Stimulated activated CD4-positive, alpha-beta T cell treated with anti-CD3 and anti-CD28 coated beads, TNF-alpha, amount 100 ng/mL, for 48 hours (primary cell): ENCODE measurements at places on chromosomes 7 and 10.

DNA sequence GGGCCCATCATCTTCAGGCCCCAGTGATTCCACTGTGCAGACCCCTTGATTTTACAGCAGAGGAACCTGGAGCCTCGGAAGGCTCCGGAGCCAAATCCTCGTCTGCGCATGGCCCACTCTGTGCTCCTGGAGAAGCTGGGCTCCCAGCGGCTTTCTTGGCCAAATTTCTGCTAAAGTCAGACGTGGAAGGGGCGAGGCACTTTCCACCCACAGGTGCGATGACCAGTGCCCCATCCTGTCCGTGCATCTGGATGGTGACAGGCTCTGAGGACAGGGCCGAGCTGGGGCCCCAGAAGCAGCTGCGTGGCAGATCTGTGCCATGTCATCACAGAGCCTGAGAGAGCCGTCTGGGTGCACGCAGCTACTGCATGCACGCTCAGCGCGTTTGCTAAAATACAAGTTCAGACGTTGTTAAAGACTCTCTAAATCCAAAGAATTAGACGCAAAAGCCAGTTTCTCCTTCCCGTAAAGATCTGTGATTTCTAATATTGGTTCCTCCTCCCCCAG lies 57.2 kb downstream of the JAKMIP3 start:
- DNase-seq, result no peak

DNA sequence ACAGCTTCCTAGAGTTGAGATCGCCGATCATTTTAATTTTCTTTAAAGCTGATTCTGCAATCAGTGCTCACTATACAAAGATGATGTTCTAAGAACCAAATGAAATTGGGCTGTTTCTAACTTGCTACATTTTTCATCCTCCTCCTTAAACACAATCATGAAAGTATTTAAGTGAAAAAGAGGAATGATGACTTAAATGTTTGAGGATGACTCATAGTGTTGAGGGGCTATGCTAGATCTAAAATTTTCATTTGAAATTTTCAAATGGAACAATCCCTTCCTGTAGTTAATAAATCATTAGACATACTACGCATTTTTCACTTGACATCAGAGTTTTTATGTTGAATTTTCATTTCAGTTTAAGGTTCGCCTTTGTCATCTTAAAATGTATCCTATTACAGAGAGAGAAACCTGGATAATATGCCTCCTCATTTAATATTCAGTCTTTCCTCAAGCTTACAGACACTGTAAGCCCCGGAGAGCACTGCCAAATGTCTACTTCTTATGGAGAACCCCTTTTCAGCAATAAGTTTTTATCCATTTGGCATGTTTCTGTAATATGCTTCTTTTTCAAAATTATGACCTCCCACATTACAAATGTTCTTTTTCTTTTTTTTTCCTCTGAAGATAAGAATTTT lies 499.6 kb downstream of the MAGI2 start:
- DNase-seq, result no peak

DNA sequence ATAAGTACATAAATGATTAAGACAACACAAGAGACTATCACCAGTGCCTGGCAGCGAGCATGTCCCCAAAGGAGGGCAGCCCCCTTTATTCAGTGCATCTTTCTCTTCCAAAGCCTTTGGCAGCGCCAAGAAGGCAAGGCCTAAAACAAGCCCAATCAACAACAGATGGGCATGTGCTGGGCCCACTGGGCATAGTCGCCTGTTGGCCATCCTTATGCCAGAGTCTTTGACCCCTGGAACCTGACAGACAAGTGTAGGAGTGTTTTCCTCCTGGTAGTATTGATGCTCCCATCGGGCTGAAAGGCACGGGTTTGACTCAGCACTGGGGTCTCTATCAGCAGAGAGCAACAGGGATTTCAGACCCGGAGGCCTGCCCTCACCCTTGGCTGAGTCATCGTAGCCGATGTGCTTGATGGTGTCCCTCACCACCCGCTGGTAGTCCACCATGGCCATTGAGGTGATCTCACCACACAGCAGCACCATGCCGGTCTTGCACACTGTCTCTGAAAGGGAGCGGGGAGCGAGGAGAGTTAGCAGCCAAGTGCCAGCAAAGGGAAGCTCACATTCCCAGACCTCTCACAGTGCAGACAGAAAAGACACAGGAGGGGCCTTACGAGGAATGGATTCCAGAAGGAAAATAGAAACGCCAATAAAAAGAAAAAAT lies 5.8 kb downstream of the MAT1A start:
- DNase-seq, result no peak

DNA sequence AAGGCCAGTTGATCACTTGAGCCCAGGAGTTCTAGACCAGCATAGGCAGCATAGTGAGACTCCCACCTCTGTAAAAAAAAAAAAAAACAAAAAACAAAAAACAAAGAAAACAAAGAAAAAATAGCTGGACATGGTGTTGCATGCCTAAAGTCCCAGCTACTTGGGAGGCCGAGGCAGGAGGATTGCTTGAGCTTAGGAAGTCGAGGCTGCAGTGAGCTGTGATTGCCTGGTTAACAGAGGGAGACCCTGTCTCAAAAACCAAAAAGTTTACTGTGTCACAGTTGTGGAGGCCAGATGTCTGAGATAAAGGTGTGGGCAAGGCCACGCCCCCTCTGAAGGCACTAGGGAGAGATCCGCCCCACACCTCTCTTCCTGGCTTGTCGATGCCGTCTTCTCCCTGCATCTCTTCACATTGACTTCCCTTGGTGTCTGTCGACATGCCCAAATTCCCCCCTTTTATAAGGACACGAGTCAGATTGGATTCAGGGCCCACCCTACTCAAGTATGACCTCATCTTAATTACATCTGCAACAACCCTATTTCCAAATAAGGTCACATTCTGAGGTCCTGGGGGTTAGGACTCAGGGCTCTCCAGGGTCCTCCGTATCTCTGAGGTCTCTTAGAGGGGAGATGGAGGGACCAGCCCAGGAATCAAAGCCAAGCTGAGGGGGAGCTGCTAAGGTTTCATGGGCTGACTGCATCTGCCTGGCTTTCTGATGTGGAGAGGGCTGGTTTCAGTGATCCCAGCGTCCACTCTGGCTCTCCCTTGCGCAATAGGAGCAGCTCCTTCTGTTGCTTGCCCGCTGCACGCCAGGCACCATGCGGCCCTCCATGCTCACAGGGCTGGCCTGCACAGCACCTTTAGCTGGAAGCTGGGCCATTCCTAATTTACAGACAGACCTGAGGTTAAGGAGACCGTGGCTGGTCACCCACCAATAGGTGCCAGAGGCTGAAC lies 23.1 kb downstream of the AGAP3 start:
- no peak for DNase-seq

- DNase-seq, result no peak
Observed at GRCh38 chr10:42830237-42830636, 47.6 kb downstream of the BMS1 start.

DNA sequence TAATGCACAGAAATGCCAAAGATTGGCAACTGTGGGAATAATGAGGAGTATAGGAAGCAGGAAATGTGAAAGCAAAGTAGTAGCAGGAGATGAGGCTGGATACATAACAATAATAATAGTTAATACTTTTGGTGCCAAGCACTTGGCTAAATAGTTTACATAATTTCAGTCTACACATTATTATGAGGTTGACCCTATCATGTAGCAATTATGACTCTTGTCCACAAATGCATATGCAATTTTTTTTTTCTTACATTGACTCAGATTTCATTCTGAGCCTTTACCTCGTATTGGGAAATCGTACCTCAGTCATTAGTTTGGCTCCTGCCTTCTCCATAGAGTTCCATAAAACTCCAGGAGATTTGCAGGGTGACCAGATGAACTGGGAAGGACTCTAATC lies 219.9 kb downstream of the SUGCT start:
- no peak for DNase-seq

DNA sequence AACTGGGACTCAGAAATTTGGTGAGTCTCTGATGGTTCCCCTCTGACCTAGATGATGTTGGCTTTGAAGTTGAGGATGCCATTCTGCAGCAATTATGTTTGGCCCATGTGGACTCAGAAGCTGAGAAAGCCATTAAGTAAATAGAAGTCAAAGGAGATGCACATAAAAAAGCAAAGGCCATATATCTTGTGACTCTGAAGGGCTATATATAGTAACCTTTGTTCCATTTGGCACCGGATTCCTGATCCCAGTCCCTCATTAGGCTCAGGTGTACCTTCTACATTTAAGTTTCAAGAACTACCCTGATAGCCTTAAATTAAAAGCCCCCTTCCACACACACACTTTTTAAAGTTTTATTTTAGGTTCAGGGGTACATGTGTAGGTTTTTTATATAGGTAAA lies 50.0 kb upstream of the PDK4 start:
- no peak for DNase-seq

- no peak for DNase-seq
Observed at GRCh38 chr7:44966731-44967538, 11.9 kb downstream of the MYO1G start.

DNA sequence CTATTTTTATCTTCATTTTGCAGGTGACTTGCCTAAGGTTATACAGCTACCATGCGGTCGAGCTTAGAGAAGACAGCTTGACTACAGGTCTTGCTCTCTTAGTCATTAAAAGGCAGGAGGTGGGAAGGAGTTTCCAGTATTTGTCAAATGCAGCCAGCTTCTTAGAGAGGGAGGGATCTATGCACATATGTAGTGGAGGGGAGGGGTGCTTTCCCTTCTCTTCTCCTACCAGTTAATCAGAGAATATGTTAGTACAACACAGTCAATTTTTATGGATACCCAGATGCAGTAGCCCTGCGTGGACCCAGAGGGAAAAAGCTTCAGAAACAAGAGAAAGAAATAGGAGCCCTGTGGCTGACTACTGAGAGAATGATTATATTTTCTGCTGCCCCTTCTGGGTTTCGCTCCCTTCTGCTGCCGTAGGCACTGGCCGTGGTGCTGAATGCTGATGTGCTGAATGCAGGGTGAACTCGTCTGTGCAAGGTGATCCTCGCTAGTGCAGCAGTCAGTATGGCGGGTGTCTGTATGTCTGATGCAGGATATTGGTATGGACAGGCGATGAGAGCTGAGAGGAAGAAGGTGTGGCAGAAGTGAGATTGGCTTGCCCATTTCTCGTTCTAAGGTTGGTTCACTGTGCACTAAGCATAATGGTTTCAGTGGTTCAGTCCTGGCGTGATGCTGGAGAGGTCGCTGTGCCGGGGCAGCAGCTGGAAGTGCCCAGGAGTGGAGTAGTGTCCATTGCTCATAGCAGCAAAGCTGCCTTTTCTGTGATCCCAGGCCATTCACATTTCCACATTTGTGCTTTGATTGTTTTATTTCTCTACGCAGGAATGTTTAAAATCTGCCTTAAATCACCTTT lies 189.2 kb upstream of the PODXL start:
- DNase-seq, result no peak

- DNase-seq, result no peak
Observed at GRCh38 chr10:12954866-12955265, 46.6 kb downstream of the CCDC3 start.

- no peak for DNase-seq
Observed at GRCh38 chr7:22831602-22832305, 9.1 kb upstream of the TOMM7 start.

DNA sequence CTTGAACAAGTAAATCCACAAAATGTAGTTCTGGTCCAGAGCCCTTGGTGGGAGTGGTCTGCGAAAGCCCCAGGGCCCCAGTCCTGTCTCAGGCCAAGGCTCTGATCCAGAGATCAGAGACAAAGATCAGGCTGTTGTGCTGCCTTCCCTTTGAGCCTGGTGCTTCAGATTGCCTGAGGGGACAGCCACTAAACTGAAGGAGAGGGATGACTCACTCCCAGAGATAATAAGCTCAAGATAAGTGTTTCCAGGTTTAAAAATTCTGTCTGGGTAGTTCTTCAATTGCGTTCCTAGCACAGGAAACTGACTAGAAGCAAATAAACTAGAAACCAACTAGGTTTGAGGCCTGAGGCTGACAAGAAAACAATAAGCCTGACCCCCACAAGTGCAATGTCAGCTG lies 190.2 kb downstream of the RAMP3 start:
- DNase-seq, result no peak

- no peak for DNase-seq
Observed at GRCh38 chr10:60944058-60944909, at the start of gene RHOBTB1. Gene RHOBTB1, minus strand, starts transcription at chr10:60944185. Its CDS starts 32,643 bp downstream, at chr10:60911542.

DNA sequence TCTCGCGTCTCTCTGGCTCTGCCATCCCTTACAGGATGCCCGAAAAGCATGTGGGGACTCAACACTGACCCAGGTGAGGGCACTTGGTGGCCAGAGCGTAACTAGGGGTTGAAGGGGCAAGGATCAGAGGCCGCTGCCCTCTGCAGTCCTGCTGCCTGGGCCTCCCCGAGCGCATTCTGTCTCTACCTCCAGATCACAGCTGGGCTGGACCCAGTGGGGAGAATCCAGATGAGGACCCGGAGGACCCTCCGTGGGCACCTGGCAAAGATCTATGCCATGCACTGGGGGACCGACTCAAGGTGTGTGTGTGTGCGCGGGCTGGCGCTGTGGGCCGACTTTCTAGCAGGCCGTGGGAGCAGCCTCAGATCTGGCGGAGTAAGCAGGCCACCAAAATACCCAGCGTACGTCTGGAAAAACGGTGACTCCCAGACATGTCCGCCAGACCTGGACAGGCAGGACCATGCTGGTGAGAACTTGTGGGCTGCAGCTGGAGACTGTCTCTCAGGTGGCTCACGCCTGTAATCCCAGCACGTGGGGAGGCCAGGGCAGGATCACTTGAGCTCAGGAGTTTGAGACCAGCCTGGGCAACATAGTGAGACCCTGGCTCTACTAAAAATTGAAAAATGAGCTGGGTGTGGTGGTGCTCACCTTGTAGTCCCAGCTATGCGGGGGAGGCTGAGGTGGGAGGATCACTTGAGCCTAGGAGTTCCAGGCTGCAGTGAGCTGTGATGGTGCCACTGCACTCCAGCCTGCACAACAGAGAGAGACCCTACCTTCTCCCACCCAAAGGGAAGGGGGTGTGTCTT lies 3.2 kb downstream of the GNB2 start:
- DNase-seq, result no peak

DNA sequence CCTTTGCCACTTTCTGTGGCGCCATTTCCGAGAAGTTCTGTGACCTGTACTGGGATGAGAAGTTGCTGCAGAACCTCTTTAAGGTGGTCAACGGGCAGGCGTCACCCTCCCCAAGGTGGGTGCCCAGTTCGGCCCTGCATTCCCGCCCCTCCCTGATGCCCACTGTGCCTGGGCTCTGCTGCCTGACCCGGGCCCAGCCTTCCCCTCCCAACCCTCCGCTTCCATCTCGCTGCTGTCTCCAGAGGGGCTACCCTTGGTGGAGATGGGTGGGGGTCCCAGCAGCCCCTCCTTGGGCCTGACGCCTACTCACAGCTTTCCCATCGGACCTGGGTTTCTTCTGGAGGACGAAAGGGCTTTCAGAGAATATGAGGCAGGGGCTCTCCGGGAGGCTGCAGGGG lies 30.5 kb upstream of the UTF1 start:
- no peak for DNase-seq

- no peak for DNase-seq
Observed at GRCh38 chr7:132603220-132603833, 27.1 kb upstream of the PLXNA4 start.

GRCh38 chr7:27133409-27134231 lies 3.1 kb upstream of the HOXA4 start:
- DNase-seq, result no peak

DNA sequence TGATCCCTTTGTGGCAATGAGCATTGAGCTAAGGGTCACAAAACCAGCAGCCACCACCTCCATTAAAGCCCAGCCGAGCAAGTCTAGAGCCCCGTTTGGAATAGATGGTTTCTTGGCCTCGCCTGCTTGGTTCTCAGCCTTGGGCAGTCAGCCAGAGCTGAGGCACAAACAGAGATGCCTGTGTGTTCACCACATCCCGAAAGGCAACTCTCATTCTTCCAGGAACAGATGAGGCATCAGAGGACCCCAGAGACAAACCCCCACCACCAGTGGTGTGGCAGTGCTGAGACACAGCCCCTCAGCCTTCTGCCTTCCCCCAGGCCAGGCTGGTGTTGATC lies 203.3 kb upstream of the ZMIZ1 start:
- no peak for DNase-seq

- no peak for DNase-seq
Observed at GRCh38 chr10:19931894-19932590, 115.8 kb downstream of the PLXDC2 start.

GRCh38 chr7:146057958-146058357 lies 58.6 kb upstream of the CNTNAP2 start:
- no peak for DNase-seq
